ENCODE measurements at places on chromosomes 1 and 21. TPM values are rescaled to one million over a fixed set of nuclear protein-coding genes. Genes with fewer than 3 reads are reported as not detected.
A peak's percentile ranks its signal among the peaks of the same experiment; 100 is the strongest.

PLA2G2D gene
- 0.16 TPM for total RNA-seq

GNAT2 gene
- total RNA-seq = 3.0 TPM

PLA2G2F gene
- not detected for total RNA-seq

DNAJC6 gene
- total RNA-seq = 5.1 TPM

ZNF695 gene
- total RNA-seq = 6.1 TPM

CCDC27 gene
- total RNA-seq = 10.6 TPM

GRCh38 chr1:232538224-232538942 lies 91.5 kb downstream of the SIPA1L2 start:
- H3K27me3 ChIP-seq = no peaks in the 10 kb centered on the region
- H3K4me3 ChIP-seq = no peak overlapping the region
- no peak overlapping the region for H3K27ac ChIP-seq
- DNase-seq = no peak
- H3K36me3 ChIP-seq = no peaks in the 10 kb centered on the region

- H3K27me3 ChIP-seq = no peaks in the 10 kb centered on the region
- no peaks in the 10 kb centered on the region for H3K36me3 ChIP-seq
- H3K27ac ChIP-seq = no peak overlapping the region
- no peak for DNase-seq
- no peaks in the 10 kb centered on the region for H3K4me1 ChIP-seq
Observed at GRCh38 chr1:101178341-101178687, 58.5 kb upstream of the S1PR1 start.

DNA sequence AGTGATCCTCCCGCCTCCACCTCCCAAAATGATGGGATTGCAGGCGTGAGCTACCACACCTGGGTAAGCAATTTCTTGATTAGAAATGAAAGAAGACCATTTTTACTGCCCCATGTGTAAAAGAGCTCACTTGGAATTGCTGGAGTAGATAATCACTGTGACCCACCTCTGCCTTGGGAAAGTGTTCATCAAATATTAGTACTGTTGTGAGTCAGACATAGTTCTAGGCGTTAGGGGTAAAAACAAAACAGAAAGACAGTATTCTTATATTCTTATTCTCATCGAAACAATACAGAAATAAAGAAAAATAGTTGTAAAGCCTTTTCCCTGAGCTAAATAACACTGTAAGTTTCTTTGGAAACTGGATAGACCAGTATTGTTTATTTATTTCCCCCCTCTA lies 36.2 kb downstream of the CELF3 start:
- no peak overlapping the region for H3K27ac ChIP-seq
- H3K27me3 ChIP-seq = no peaks in the 10 kb centered on the region
- no peak overlapping the region for H3K4me3 ChIP-seq
- DNase-seq = no peak
- no peaks in the 10 kb centered on the region for H3K4me1 ChIP-seq

DNA sequence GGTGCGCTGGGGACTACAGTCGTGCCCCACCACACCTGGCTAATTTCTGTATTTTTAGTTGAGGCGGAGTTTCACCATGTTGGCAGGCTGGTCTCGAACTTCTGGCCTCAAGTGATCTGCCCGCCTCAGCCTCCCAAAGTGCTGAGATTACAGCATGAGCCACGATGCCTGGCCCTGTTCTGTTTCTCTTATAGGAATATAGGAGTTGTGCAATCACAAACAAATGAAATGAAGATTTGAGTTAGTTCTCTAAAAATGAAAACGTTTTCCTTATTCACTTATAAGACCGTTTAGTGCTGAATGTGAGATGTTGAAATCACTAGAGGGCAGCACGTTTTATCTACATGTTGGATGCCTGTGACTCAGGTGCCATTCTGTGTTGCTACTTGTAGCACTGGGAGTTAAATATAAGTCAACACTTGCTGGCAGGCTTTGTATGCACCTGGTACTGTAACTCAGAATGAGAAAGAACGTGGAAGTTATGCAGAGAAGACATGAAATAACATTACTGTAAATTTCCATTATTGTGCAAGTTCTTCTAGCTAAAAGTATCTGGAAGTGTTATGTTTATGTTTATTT lies 45.8 kb downstream of the MIGA1 start:
- peak; percentile 36 for DNase-seq
- no peak overlapping the region for H3K27ac ChIP-seq
- H3K27me3 ChIP-seq = no peaks in the 10 kb centered on the region
- H3K4me1 ChIP-seq = no peaks in the 10 kb centered on the region

- no peaks in the 10 kb centered on the region for H3K36me3 ChIP-seq
- no peaks in the 10 kb centered on the region for H3K27me3 ChIP-seq
Observed at GRCh38 chr1:17768651-17769241, 13.6 kb downstream of the ACTL8 start.

DNA sequence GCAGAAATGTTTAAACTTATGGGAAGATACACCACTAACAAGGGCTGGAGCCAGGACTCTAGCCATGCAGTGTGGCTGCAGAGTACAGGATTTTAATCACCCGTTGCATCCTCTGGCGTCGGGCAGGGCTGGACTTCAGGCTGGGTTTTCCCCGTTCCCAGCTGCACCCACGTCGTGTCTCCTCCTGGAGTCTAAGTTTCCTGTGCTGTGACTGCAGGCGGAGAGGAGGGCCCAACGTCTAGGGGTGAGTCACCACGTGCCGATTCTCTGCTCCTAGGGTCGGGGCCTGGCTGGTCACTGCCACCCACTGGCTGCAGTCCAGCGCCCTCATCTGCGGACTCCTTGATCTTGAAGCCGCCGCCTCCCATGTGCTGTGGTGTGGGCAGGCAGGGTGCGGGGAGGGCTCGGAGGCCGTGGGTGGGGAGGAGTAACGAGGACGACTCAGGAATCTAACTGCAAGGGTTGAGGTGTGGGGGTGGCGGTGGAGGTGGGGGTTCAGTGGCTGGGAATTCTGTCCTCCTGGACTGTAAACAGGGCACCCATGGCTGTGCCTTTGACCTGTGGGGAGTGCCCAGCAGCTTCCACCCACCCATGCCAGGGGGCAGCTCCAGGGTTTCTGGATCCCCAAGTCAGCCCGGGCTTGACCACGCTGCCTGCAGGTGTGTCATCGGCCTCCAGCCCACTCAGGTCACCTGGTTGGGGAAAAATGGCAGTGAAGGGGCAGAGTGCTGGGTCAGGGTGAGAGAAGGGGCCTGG lies 77.8 kb downstream of the ALPL start:
- no peak overlapping the region for H3K27ac ChIP-seq
- peak; percentile 52 for DNase-seq
- no peaks in the 10 kb centered on the region for H3K36me3 ChIP-seq
- no peak overlapping the region for H3K4me3 ChIP-seq

DNA sequence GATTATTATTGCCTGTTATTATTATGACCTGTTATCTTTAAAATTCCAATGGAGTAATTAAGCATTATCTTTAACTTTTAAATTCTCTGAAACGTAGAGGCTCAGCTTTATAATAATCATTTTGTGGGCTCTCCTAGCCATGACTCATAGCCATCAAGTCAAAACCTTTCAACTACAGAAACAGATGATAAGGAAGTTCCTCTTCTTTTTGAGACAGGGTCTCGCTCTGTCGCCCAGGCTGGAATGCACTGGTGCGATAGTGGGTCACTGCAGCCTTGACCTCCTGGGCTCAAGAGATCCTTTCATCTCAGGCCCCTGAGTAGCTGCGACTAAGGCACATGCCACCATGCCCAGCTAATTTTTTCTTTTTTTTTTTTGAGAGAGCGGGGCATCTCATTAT lies 43.5 kb downstream of the CHML start:
- H3K4me3 ChIP-seq = no peak overlapping the region
- no peaks in the 10 kb centered on the region for H3K4me1 ChIP-seq
- no peaks in the 10 kb centered on the region for H3K36me3 ChIP-seq
- no peak for DNase-seq

- no peak overlapping the region for H3K4me3 ChIP-seq
- no peaks in the 10 kb centered on the region for H3K36me3 ChIP-seq
- no peak for DNase-seq
- H3K27ac ChIP-seq = no peak overlapping the region
- no peaks in the 10 kb centered on the region for H3K27me3 ChIP-seq
- peaks cover 27% of the 10 kb centered on the region for H3K4me1 ChIP-seq
Observed at GRCh38 chr1:204447190-204447589, 35.6 kb upstream of the PPP1R15B start.
